ENCODE measurements at places on chromosomes 4 and X.

- peak; percentile 30 for DNase-seq
These were observed 26.5 kb downstream of the BOD1L1 start for GRCh38 chr4:13601048-13601447.

- DNase-seq: no peak
These were observed 165.7 kb downstream of the SOWAHB start for GRCh38 chr4:76732246-76732645.

- DNase-seq: no peak
These were observed 5.0 kb upstream of the SLAIN2 start for GRCh38 chr4:48336146-48336870.

DNA sequence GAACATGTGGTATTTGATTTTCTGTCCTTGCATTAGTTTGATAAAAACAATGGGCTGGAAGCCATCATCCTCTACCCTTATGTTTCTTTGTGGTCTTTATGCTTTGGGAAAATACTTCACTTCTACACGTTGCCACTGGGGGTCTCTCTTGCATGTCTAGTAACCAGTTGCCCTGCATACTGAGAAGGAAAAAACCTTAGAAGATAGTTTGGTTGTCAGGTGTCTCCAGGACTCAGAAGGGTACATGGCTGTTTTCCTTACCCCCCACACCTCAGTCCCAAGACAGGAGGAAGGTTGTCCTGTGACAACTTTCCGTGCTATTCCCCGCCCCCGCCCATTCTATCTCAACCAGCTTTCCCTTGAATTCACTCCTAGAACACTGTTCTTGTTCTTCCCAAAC lies 62.1 kb upstream of the LANCL3 start:
- no peak for DNase-seq

DNA sequence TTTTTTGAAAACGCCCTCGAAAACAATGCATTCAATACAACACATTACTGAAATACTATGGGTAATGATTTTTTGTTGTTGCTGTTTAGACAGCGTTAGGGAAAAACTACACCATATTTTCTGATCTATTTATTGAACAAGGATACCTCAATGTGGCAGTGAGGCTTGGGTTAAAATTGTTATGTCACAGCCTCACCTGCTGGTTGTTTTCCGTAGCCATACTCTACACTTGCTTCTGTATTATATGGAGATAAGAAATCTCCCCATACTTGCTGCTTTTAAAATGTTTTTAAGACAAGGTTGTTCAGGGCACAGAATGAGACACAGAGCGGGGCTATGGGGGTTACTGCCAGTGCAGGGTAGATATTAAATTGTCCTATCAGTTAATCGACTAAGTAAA lies 221.6 kb upstream of the FTHL17 start:
- no peak for DNase-seq

- DNase-seq: peak; percentile 63
These were observed 908 bp upstream of the TLR6 start for GRCh38 chr4:38857354-38858096.

- no peak for DNase-seq
These were observed 361.2 kb downstream of the BCOR start for GRCh38 chrX:39736216-39737211.

DNA sequence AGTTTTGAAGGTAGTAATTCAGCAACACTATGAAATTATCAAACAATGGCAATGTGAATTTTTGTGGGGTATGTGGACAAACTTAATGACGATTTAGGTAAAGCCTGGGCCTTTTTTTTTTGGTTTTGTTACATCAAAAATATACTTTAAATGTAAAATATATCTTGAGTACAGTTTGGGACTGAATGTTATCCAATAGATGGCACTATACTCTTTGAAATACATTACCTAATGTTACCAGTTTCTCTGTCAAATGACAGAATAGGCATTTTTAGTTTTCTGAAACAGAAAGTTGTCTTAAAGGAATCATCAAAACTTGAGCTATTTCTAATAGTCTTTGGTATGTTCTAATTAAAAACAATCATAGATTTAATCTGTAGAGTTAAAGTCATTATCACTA lies 1651.9 kb downstream of the C4orf33 start:
- no peak for DNase-seq

- no peak for DNase-seq
These were observed 4.4 kb upstream of the SRPX start for GRCh38 chrX:38225093-38225492.

DNA sequence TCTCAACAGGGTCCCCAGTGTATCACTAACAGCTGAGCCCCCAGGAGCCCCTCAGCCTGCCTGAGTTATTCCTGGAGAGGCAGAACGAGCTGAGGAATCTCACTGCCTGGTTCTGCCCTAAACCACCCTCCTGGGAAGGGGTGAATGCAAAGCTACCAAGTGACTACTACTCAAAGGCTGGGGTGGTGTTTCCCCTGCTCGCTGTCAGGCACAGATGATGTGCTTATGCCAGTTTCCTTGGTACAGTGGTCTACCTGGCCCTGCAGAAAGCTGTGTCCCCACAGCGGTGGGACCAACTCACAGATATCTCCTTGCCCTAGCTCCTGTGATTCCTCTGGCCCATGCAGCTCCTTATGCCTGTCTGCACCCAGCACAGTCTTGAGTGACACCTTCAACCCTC lies 35.4 kb upstream of the ASMTL start:
- DNase-seq: no peak

DNA sequence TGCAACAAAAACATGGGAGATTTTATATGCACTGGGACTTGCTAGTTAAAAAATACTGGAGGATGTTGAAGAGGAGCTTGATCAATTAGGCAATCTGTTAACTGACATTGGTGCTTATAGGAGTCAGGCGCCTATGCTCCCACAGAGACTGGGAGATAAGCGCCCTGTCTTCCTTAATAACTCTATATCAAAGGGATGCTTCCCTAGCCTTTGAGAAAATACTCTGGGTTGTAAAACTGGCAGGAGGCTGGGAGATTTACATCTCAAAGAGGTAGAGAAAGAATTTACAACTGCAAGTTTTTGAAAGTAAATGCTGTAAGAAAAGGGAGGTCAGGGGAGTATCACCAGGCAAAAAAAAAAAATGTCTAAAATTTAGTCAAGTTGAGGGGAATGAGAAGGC lies 325.4 kb downstream of the PCDH10 start:
- DNase-seq: no peak

DNA sequence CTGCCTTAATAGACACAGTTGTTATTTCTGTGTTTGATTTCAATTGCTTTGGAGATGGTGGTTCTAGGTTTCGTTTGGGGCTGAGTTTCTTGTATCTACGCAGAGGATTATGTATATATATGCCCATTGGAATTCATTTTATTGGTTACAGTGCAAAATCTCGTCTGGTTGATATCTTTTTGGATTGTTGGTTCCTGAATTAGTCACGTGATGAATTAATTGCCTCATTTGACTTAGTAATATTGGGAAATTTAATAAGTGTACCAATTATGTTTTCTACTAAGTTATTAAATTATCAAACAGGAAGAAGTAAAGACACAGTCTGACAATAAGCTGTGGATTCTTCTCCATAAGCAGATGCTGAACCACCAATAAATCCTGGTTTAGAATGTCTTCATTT lies 467.9 kb upstream of the TENM3 start:
- DNase-seq: no peak

DNA sequence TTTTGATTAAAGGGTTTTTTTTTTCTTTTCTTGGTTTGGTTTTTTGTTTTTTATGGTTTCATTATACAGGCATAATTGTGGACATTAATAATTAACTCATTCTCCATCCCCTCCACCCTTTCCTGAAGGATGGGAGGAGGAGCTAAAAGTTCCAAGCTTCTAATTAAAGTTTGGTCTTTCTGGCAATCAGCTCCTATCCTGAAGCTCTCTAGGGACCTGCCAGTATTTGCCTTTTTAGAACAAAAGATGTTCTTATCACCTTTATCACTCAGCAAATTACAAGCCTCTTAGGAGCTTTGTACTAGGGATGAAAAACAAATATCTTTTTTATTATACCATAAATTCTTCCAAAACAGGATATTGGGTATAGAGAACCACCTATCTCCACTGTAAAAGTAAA lies 589.8 kb downstream of the PDHA2 start:
- no peak for DNase-seq

GRCh38 chr4:127586922-127587571 lies 45.7 kb upstream of the INTU start:
- no peak for DNase-seq

DNA sequence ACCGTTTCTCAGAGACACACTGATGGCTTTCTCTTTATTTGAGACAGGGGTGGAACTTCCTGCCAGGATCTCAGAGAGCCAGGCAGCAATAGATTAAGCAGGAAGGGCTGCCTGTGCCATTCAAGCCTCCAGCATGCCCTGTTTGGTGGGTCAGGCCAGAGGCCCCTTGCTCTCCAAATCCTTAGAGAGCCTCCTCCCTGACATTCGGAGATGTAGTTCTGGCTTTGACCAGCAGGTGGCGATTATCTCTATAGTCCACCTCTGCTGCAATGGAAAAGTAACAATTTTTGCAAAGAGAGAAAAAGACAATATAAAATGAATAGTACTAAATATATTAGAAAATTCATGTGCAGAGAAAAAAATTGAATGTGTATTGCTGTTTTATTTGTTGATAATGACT lies 93.9 kb downstream of the NXF2B start:
- DNase-seq: peak; percentile 30

DNA sequence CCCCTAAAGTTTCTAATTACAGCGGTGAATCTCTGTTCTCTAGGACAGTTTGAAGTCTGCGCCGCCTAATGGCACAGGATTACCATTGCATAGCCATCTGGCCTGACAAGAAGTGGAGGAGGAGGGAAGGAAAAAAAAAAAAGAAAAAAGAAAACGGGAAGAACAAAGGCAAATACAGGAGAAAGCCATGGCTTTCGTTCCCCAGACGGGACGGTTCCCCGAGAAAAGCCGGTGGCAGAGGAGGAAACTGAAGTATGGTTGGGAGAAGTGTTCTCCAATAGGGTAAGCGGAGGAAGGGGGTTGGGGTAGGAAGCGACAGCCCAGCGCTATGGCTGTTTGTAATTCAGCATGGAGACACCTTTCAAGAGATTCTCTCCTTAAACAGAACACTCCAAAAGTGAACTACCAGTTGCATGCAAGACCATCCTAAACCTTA lies 80.8 kb downstream of the HMGN5 start:
- no peak for DNase-seq

DNA sequence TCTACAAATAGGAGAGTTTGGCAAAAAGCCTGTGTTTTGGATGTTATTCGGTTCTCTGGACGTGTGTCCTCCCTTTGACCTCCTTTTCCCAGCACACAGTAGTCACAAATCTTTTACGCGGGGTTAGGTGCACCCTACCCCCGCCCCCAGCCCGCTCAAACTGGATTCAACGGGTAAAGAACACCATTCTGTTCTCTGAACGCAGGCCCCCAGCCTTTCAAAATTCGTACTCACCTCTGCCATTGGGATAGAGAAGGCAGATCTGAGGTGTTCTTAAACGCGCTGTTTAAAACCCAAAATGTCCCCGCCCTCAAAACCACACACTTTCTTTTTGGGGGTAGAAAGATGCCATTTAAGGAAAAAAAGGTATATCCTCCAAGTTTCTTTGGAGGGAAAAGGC lies 2.7 kb downstream of the LEF1 start:
- no peak for DNase-seq

DNA sequence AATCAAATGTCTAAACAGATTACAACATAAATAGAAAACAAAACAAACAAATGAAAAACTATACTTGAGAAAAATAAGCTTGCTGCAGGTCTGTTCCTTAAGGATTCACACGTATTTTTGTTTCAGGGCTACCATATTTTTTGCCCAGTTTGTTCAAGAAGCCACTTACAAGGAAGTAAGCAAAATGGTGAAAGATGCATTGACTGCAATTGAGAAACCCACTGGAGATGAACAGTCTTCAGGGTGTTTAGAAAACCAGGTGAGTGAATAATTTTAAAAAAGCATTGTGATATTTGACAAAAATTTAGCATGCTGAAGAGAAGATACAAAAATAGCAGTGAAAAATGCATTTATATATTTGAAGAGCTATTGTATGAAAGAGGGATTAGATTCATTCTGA lies 2.0 kb downstream of the AFP start:
- no peak for DNase-seq

DNA sequence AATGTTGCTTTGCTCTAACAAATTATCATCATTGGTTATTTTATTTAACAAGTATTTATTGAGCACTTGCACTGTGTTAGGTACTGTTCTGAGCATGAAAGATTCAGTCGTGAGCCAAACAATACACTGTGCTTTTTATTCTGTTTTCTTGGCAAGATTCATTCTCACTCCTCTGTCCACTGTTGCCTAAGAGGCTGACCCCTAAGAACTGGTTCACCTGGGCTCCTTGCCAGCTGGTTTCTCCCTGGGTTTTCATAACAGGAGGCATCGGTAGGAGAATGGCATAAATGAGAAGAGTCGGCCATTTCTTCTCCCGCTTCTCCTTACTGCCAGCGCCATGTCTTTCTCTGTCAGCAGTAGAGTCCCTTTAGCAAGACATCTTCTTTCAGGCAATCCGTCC lies 243.7 kb upstream of the DIAPH2 start:
- no peak for DNase-seq

DNA sequence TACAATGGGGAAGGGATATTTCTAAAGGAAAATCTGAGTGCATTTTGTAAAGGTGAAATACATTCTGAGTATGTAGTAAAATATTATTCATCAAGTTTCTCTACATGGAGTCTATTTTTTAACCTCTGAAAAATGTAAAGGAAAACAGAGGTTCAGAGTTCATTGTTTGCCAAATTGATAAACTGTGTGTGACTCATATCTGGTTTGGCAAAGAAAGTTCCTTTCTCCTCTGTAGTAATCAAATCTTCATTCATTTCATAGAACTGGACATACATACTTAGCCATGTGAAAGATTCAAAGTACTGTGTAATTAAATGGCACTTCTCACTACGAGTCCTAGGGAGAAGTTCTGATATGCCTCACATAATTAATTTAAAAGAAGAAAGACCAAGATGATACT lies 61.6 kb downstream of the HPGD start:
- no peak for DNase-seq

DNA sequence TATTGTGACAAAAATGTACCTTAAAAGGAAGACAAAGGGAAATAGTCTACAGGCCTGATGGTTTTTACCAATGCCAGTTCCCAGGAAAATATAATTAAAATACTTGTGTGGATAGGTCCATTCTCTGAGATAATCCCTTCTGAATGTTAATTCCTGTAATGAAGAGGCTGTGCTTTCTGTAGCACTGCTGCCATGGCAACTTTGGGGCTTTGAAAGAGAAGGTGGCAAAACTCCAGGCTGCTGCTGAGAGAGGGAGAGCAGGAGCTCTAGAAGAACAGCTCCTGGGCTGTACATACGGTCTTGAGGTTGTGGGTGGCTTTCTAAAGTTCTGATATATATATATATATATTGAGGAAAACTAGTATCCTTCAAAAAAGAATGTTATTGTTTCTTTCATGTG lies 125.4 kb downstream of the PDLIM5 start:
- DNase-seq: no peak

- DNase-seq: no peak
These were observed 190.3 kb upstream of the PSAPL1 start for GRCh38 chr4:7625071-7625470.

GRCh38 chr4:1192493-1193205 lies 20.3 kb upstream of the SPON2 start:
- peak; percentile 13 for DNase-seq

GRCh38 chr4:87707279-87707918 lies 57.3 kb downstream of the DMP1 start:
- DNase-seq: no peak

- no peak for DNase-seq
These were observed 383.8 kb downstream of the OPHN1 start for GRCh38 chrX:68049466-68049865.
